HepG2 (cell line): ENCODE measurements at places on chromosomes 11 and 22.

DNA sequence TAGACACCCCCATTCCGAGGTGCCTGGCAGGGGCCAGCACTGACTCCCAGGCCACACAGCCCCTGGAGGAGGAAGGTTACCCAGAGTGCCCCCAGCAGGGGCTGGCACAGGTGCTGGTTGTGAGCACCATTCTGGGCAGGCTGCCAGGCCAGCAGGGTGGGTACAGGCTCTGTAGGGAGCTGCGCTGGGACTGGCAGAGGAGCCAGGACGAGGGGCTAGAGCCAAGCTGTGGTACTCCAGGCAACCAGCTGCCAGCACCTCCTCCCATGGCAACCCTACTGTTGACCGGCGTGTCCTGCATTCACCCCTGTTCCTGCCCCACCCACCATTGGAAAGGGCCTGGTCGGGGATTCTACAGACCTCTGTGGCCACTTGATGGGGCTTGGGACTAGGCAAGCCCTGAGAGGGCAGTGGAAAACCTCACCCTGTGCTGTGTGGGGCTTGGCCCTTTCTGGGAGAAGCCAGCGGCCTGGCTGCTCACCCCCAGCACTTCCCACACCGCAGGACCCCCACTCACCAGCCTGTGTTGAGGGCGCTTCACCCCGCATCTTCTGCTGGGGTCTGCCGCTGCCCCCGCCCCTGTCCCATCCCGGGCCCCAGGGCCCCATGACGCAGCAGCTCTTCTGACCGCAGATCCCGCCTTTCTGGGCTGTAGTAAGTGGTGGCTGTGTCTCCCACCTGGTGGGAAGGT is 1.9 kb downstream of the CLDN5 start:
- no peak for DNase-seq

DNA sequence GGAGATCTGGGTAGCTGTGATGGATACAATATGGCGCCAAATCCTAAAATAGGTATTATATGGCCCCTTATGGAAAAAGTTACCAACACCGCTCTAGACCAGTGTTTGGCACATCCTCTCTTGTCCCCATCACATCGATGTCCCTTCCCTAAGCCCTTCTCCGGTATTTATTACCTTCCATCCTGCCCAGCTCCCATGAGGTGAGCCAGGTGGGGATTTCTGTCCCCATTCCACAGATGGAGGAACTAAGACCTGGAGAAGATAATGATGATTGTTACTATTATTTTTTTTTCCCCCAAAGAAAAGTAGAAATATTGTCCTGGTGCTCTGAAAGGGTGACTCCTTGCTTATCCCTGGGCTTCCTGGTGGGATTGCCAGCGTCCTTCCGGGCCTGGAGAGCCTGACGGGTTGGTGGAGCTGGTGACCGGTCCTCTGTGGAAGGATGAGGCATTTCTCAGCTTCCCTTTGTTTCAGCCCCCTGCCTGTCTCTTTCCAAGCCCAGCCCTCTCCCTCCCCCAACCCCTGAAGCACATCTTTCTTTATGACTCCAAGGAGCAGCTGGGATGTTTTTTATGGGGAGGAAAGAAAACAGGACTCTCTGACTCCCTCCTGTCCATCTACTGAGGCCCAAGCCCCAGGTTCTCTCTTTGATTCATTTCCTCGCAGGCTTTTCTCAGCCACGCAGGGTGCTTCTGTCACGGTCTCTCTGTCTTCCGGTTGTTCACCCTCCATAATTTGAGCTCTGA is 65.4 kb downstream of the TP53I11 start:
- DNase-seq = no peak

- DNase-seq = peak; percentile 45
These were observed 34.4 kb upstream of the SMTN start for GRCh38 chr22:31046539-31047226.

GRCh38 chr22:24723111-24723510 is 51.4 kb downstream of the PIWIL3 start:
- no peak for DNase-seq

- no peak for DNase-seq
These were observed 2.3 kb downstream of the CYB5R3 start for GRCh38 chr22:42646569-42647525.

GRCh38 chr11:114938799-114939198 is 260.5 kb downstream of the NXPE2 start:
- no peak for DNase-seq
